Activated CD8-positive, alpha-beta T cell treated with anti-CD3 and anti-CD28 coated beads, Interleukin-2, amount 10 ng/mL, durations not matched to agents 7 days and 5 days (primary cell): ENCODE measurements at places on chromosomes 7 and 10.
A peak's percentile ranks its signal among the peaks of the same experiment; 100 is the strongest.

DNA sequence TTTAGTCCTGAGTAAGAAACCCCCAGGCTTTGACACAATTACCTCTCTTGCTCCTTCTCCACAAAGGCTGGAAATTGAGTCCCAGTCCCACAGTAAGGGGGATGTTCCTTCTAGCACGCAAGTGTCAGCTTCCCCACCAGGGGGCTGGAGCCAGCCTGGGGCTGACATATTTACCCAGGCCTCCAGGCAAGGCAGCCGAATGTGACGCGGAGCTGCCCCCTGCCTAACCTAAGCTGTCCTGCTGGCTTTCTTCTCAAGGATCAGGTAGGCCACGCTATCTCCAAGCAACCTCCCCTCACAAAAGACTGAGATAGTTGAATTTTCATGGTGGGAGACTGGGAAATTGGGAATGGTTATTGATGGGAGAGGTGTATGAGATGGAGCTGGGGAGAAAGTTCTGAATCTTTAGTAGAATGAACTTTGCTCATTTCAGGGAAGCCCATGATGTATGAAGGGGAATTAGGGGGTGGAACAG lies 19.2 kb upstream of the BMPER start:
- no peaks in the 10 kb centered on the region for H3K4me1 ChIP-seq
- DNase-seq, result no peak
- H3K27ac ChIP-seq, result no peak overlapping the region
- no peak overlapping the region for H3K4me3 ChIP-seq
- H3K27me3 ChIP-seq, result no peaks in the 10 kb centered on the region

DNA sequence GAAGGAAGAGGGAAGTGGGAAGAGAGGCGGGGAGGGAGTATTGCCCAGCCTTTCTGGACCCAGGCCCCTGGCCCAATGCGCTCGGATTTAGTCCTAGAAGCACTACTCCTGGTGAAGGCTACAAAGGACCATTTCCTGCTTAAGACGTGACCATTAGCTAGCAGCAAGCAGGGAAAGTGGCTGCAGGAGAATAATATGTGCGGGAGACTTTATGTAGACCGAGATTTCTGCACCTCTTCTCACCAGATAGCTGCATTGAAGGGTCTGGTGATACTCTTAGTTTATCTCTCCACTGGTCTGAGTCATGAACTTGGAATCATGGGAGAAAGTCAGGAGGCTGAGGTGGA lies 3.1 kb downstream of the VAX1 start:
- H3K36me3 ChIP-seq, result peaks cover 8% of the 10 kb centered on the region
- H3K4me3 ChIP-seq, result no peak overlapping the region
- peaks cover 76% of the 10 kb centered on the region for H3K27me3 ChIP-seq
- no peak overlapping the region for H3K27ac ChIP-seq

- H3K4me3 ChIP-seq, result peak overlapping the region; percentile 13
- H3K27me3 ChIP-seq, result no peaks in the 10 kb centered on the region
- peaks cover 3% of the 10 kb centered on the region for H3K36me3 ChIP-seq
- no peak for DNase-seq
Measured at GRCh38 chr10:15197276-15197675, 28.8 kb upstream of the NMT2 start.

GRCh38 chr7:11753433-11753832 lies 78.6 kb downstream of the THSD7A start:
- DNase-seq, result no peak
- H3K27me3 ChIP-seq, result no peaks in the 10 kb centered on the region
- no peaks in the 10 kb centered on the region for H3K36me3 ChIP-seq
- no peak overlapping the region for H3K4me3 ChIP-seq

GRCh38 chr7:26372249-26372648 lies 80.6 kb downstream of the SNX10 start:
- no peak for DNase-seq
- H3K27ac ChIP-seq, result no peak overlapping the region
- peaks cover 29% of the 10 kb centered on the region for H3K36me3 ChIP-seq
- peaks cover 9% of the 10 kb centered on the region for H3K27me3 ChIP-seq

- peak; percentile 59 for DNase-seq
- H3K27ac ChIP-seq, result no peak overlapping the region
- no peak overlapping the region for H3K4me3 ChIP-seq
- H3K36me3 ChIP-seq, result no peaks in the 10 kb centered on the region
- no peaks in the 10 kb centered on the region for H3K4me1 ChIP-seq
- no peaks in the 10 kb centered on the region for H3K27me3 ChIP-seq
Measured at GRCh38 chr7:80018941-80019808, 115.5 kb upstream of the GNAI1 start.

DNA sequence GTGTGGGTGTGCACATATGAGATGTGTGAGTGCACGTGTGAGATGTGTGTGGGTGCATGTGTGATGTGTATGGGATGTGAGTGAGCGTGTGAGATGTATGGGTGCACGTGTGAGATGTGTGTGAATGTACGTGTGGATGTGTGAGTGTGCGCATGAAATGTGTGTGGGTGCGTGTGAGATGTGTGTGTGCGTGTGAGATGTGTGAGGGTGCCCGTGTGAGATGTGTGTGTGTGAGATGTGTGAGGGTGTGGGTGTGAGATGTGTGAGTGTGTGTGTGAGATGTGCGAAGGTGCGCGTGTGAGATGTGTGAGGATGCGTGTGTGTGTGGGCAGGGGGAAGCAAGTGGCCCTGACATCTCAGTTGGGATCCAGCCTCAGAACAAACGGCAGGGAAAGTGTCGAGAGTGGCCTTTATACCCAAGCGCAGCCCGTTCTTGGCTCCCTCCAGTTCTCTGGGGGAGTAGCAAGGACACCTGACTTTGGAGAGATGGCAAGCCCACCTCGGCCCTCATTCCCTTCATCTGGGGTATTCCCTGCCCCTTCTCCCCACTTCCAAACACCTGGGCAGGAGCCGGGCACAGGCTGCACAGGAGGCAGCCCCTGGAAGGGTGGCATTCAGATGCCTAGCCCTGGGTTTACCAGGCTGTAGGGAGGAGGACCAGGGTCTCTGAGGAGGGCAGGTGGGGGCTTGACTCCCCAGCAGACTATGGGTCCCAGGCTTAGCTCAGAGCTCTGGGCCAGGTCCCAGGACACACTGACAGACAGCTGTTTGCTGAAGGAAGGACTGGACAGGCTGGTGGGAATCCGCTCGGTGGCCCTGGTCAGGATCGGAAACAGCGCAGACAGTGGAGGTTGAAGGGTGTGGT lies 31.6 kb downstream of the PPIF start:
- H3K4me1 ChIP-seq, result peaks cover 4% of the 10 kb centered on the region
- H3K27me3 ChIP-seq, result no peaks in the 10 kb centered on the region
- H3K36me3 ChIP-seq, result no peaks in the 10 kb centered on the region
- DNase-seq, result no peak
- H3K4me3 ChIP-seq, result no peak overlapping the region

DNA sequence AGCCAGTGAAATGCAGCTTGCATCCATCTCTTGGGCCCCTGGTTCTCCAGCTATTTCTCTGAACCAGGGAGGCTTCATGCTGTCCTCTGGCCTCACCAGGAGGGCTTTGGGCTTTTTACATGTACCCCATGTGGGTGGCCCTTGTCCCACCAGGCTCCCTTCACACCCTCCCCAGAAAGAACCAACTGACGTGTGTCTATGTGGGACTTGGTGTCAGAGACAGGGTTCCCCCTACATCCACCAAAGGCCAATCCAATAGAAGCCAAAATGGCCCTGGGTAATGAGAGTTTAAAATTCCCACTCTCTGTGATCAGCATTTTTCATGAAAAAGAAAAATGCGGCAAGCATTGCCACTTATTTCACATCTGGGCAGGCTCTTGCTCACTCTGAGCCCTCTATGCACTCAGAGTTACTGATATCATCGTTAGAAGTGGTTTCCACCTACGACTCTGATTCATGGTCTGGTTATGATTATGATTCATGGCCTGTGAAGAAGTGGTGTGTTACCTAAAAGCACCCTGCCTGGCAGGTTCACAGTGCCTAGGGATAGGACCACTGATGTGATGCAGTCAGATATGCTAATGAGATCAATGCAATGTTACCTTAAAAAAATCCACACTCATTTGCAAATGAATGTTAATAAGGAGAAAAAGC lies 133.5 kb downstream of the BUB3 start:
- H3K27me3 ChIP-seq, result no peaks in the 10 kb centered on the region
- no peak overlapping the region for H3K4me3 ChIP-seq
- peaks cover 2% of the 10 kb centered on the region for H3K4me1 ChIP-seq

- H3K27me3 ChIP-seq, result no peaks in the 10 kb centered on the region
- no peak for DNase-seq
- H3K4me3 ChIP-seq, result no peak overlapping the region
- no peaks in the 10 kb centered on the region for H3K36me3 ChIP-seq
- no peak overlapping the region for H3K27ac ChIP-seq
Measured at GRCh38 chr7:108263425-108263824, 133.3 kb upstream of the LAMB4 start.

GRCh38 chr7:13077466-13077865 lies 390.0 kb downstream of the ARL4A start:
- H3K4me3 ChIP-seq, result no peak overlapping the region
- no peak for DNase-seq
- no peaks in the 10 kb centered on the region for H3K4me1 ChIP-seq
- no peaks in the 10 kb centered on the region for H3K36me3 ChIP-seq
- H3K27me3 ChIP-seq, result no peaks in the 10 kb centered on the region

DNA sequence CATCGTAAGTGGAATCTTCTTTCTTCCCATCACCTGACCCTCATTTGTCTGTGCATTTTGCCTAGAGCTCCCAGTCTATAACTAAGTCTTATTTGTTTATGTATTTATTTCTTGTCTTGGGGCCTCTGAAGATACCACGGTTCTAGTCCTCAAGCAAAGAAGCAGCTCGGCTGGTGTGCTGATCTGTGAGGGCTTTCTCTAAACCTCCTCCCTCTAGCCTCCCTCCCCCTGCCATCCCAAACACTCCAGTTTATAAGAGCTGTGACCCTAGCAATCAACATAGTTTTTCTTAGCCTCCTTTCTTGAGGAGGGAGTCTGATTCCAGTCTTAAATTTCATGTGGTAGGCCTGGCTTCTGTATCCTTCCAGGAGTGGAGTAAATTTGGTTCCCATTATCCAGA lies 15.7 kb upstream of the NDUFA5 start:
- no peaks in the 10 kb centered on the region for H3K36me3 ChIP-seq
- peaks cover 9% of the 10 kb centered on the region for H3K27me3 ChIP-seq
- no peak for DNase-seq
- no peak overlapping the region for H3K27ac ChIP-seq
- H3K4me1 ChIP-seq, result no peaks in the 10 kb centered on the region
- no peak overlapping the region for H3K4me3 ChIP-seq

DNA sequence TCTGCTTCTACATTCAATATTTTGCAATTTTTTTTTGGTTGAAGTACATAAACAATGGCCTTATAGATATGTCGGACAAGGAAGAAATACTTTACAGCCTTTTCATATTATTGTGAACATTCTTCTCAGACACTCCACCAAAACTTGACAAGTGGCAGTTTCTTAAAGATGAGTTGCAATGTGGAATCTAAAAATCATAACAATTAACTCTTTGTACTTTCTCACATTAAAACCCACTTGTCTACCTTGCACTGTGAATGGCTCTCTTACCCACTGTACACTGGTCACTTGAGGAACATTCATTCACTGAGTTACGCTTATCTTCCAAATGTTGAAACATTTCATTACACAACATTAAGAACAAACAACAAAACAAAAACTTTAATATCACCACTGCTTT lies 44.2 kb downstream of the ARHGAP12 start:
- H3K4me1 ChIP-seq, result no peaks in the 10 kb centered on the region
- no peaks in the 10 kb centered on the region for H3K27me3 ChIP-seq
- no peak overlapping the region for H3K27ac ChIP-seq
- no peak overlapping the region for H3K4me3 ChIP-seq
- DNase-seq, result no peak

DNA sequence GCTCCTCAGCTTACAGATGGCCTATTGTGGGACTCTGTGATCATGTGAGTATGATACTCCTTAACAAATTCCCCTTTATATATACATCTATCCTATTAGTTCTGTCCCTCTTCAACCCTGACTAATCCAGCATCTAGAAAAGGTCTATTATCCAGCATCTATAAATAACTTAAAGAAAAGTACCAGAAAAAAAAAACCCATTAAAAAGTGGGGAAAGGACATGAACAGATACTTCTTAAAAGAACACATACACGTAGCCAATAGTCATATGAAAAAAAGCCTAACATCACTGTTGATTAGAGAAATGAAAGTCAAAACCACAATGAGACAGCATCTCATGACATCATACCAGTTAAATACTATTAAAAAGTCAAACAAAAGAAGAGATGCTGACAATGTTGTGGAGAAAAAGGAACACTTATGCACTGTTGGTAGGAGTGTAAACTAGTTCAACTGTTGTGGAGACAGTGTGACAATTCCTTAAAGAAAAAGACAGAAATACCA lies 549.5 kb upstream of the GRM3 start:
- no peak overlapping the region for H3K27ac ChIP-seq
- no peaks in the 10 kb centered on the region for H3K27me3 ChIP-seq
- no peaks in the 10 kb centered on the region for H3K36me3 ChIP-seq
- H3K4me3 ChIP-seq, result no peak overlapping the region
- no peaks in the 10 kb centered on the region for H3K4me1 ChIP-seq
